A172 (cell line): ENCODE measurements at places on chromosomes 3 and 15.

DNA sequence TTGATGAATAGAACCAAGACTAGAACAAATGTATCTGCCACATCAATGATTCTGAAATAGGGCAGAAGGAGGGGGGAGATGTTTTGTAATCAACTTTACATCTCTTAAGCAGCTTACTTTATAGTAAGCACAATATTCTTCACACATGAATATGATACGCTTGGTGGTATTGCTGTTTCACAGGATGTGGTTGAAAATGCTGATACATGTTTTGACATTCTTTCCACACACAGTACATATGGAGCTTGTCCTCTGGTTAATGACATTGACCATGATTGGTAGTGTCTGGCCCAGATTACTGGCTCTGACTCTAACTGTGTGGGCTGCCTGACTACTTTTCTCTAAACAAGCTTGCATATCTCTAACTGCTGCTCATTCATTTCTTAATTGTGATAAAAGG is 168.9 kb downstream of the KLHL25 start:
- DNase-seq = no peak

- no peak for DNase-seq
These were observed 79.1 kb downstream of the VGLL4 start for GRCh38 chr3:11564577-11565001.

GRCh38 chr3:169813757-169814517 is 1.2 kb upstream of the LRRC34 start:
- DNase-seq = no peak

DNA sequence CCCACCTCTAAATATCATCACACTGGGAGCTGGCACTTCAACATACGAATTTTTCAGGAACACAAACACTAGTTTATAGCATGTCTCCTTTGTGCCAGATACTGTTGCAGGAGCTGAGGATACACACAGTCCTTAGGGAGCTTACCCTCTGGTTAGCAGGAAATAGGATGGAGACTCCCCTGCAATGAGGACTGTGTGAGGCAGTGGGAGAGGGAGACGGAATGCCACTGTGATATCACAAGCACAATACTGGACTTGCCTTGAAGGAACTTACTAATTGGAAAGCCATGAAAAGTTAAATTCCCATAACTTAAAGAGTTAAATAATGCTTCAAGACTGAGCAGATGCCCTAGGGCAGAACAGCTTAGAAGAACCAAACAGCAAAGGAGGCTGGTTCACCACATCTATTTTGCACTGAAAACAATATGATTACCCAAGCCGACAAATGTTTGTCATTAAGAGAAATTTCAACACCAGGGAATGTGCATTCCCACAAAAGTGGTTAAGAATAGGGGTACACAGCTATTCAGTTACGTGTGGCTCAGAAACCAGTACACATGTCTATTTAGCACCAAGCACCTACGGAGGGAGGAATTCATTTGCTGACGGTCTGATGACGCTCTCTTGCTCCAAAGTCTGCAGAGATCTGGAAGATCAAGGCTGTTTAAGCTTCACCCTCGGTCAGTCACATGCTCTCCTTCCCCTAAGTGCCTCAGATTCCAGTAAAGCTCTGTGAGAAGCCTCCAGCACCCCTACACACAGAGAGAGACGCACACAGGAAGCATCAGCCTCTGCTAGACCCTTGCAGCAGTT is 5.2 kb downstream of the TBC1D2B start:
- DNase-seq = no peak

DNA sequence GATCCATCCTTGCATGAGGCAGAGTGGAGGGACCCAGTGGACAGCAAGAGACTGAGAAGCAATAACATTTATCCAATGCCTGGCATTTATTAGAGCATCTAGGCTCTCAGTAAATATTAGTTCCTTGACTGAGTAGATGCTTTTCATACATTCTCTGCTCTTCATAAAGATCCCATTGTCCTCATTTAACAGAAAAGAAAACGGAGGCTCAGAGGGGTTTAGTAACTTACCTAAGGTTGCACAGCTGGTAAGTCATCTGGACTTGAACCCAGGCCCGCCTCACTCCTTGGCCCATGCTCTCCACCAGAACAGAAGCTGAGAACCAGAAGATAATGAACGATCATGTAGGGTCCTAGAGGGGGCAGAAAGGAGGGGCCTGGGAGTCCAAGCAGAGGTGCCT is 52.2 kb upstream of the SEC22A start:
- DNase-seq = no peak

- DNase-seq = no peak
These were observed 150.5 kb downstream of the LRRK1 start for GRCh38 chr15:101069654-101069973.

DNA sequence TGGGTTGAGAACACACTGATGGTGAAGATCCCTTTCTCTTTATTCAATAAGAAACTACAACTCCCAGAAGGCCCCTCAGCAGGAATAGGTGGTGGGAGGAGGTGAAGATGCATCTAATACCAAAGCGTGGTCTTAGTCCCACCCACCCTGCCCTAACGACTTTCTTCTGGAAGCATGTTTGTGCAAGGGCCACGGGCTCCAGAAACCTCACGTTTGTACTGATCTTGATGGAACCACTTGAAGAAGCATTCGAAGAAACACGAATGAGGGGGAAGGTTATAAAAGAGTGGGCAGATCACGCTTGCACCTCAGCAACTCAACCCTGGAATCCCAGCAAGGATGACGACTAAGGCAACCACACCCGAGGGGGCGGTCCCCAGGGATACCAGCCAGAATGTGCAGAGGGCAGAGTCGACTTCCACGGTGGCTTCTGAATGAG is 10.6 kb upstream of the SLC25A36 start:
- DNase-seq = no peak

DNA sequence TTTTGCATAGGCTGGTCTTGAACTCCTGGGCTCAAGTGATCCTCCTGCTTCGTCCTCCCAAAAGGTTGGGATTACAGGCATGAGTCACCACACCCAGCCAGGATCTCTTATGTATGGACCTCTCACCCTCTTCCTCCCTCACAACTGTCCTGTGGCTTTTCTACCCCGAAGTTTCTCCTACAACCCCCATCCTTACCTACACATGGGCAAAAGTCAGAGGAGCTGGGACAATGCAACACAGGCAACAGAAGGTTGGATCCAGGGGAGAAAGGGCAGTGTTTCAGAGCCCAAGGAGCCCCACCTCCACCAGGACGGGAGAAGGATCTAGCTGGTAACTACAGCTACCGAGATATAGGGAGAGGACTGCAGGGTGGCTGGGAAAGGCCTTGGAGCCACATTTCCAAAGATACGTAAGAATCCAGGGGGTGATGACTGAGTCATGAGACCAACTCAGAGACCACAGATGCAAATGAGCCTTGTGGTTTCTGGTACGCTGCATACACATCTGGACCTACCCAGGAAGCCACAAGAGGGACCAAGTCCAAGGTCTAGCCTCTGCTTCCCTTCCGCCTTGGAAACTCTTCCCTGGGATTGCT is 13.6 kb downstream of the IGDCC4 start:
- DNase-seq = peak; percentile 96

DNA sequence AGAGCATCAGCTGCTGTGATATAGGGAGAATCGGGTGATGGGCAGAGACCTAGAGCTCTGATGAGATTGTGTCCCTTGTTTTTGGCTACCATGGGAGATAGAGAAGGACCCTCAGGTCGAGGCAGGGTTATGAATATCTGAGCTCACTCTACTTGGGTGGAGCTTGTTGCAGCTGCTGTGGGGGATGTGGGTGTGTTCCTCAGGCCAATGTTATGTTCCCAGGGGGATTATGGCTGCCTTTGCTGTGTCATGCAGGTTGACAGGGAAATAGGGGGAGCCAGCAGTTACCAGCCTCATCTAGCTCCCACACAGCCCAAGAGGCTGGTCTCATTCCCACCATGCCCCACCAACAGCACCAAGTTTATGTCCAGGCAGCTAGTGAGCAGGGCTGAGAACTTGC is 131.5 kb downstream of the TRIM42 start:
- DNase-seq = no peak

- no peak for DNase-seq
These were observed 95.3 kb downstream of the TIGIT start for GRCh38 chr3:114389156-114389555.

- no peak for DNase-seq
These were observed 1278.5 kb downstream of the NSUN3 start for GRCh38 chr3:95341314-95341713.

- DNase-seq = no peak
These were observed 6.8 kb downstream of the VILL start for GRCh38 chr3:37997342-37997741.

DNA sequence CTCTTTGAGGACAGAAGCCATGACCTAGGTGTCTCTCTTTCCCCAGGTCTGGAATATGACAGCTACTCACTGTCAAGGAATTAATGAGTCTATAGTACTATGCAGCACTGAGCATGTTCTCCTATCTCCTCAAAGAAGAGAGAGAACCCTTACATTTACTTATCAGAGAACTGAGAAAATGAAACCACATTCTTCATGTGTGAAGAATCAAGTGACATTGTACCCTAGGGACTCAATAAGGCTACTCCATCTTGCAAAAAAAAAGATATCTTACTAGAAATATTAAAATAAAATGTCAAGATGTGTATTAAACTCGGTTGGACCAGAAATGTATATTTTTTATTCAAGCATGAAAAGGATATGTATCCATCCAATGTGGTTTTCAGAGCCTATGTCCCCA is 133.2 kb upstream of the COL8A1 start:
- no peak for DNase-seq

DNA sequence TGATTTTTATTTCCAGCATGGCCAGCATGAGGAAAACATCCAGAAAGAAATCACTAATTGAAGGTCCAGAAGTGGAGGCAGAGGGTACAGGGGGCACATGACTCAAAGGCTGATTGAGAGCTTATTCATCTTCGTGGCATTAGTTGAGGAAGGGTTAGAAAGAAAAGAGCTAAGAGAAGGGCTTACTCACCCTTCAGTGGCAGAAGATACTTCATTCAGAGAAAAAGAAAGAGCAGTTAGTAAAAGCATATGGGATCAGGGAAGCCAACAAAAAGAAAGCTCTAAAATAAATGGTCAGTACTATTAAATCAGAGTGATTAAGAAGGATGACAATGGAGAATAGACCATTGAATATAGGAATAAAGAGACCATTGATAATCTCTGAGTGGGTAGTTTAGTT is 25.2 kb downstream of the GAP43 start:
- no peak for DNase-seq

- no peak for DNase-seq
These were observed 32.5 kb downstream of the RAB27A start for GRCh38 chr15:55257012-55257670.

DNA sequence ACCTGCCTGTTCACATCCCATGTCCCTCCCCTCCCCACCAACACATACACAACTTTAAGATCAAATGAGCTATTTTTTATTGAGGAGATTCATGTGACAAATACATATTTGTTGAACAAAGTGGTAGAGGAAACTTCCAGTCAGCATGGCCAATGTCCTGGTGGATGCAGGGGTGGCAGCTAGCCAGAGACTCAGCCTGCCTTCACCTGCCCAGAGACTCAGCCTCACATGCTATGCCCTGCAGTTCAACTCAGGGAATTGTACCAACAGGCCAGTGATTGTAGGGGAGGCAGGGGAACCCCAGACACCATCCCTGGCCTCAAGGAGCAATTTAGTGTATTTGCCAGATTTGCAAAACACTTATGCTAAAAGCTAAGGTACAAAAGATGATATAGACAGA is 136.6 kb downstream of the OPA1 start:
- no peak for DNase-seq

- no peak for DNase-seq
These were observed 23.8 kb downstream of the C3orf20 start for GRCh38 chr3:14698601-14699244.

DNA sequence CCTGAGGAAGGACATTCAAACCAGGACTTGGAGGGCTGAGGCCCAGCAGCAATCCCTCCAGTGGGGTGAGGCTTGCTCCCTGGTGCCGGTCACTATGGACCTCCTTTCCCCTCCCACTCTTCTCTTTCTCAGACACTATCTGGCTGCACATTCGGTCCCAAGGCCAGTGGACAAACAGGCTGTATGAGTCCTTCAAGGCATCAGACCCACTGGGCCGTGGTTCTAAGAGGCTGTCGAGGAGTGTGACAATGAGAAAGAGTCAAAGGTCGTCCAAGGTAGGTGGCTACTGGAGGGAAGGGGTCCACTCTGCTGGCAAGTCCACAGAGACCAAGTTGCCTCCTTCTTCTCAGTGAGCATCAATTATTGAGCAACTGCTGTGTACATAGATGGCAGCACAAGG is 28.0 kb downstream of the NOX5 start:
- DNase-seq = no peak

GRCh38 chr15:87123676-87124382 is 1044.2 kb downstream of the AGBL1 start:
- DNase-seq = no peak

DNA sequence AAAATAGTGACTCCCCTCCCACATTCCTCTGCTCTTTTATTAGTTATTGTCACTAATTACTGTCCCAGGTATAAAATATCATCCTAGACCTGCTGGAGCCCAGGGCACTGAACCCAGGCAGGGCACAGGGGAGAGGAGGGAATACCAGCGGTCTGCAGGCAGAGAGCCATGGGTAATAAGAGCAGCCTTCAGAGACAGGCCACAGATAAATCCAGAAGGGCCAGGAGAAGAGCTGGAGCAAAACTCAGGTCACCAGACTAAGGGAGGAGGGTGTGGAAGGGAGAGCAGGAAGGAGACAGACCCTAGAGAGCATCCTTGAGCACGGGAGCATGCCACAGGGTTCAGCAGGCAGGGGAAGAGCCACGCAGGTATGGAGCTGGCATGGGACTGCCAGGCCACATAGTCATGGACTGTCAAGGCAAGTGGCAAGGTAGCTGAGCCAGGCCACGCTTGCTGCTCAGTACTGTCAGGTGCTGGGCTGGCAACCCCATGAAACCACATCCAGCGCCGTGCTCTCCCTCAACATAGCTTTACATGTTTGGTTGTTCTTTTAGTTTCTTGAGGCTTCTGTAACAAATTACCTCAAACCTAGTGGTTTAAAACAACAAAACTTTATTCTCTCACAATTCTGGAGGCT is 15.6 kb upstream of the CAPN3 start:
- no peak for DNase-seq

DNA sequence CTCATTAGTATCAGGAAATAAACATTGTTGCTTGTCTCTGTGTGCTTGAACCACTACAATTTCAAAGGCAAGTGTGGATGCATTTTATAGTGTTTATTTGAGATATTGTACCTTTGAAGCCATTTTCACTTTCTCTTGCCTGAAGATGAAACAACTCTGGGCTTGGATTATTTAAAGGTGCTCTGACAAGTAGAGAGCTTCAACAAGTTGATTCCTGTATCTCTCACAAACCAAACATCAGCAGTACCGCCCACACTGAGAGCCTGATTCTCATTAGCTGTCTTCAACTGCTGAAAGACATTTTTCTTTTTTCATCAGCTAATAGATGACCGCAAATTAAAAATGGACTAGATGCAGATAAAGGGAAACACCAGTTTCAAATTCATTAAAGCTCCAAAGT is 806 bp upstream of the CERS3 start:
- DNase-seq = no peak

DNA sequence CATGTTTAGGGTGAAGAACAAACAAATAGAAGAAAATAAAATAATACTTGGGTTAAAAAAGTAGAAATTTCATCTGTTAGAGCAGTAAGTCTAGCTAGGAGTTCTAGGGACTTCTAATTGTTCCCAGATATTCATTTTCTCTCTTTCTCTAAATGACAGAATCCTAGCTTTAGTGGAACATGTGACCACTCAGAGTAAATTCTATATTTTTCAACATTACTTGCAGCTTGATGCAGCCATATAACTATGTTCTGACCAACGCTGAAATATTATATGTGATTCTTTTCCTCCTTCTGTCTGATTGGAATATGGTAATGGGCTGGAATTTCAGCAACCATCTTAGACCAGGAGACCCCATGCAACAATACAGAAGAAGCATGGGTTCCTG is 8.1 kb downstream of the PTX3 start:
- no peak for DNase-seq
